ENCODE measurements at places on chromosomes 4 and X.

- no peak for DNase-seq
Observed at GRCh38 chrX:68049466-68049865, 383.8 kb downstream of the OPHN1 start.

DNA sequence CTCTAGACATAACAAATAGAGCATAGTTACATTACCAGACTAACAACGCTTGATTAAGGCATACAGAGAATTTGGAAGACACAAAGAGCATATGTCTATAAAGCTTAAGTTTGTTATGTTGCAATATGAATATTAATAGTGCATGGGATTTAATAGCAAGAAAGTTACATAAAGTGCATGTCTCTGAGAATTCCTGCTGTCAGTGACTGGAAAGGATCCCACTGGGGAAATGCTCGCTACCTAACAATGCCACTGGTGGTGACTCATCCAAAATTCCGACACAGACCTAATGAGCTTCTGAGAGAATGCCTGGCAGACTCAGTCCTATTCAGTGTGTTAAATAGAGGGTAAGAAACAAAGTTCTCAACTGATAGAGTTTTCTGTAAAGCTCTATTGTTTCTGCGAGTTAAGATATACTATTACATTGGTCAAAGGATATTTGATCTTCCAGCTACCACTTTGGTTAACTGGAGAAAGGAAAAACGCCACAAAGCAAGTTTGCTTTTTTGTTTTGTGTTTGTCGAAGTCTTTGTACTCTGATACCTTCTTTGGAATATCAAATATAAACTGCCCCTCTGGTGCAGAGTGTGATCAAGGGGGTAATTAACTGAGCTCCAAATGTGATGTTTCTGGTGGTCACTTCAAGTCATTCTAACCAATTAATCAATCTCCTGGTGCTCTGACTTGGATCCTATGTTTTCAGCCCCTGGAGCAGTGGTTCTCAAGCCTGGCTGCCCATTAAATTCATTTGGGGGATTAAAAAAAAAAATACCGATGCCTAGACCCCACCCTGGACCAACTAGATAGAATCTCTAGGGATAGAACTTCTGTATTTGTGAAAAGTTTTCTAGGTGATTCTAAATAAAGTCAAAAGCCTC is 107.9 kb downstream of the PALLD start:
- no peak for DNase-seq

DNA sequence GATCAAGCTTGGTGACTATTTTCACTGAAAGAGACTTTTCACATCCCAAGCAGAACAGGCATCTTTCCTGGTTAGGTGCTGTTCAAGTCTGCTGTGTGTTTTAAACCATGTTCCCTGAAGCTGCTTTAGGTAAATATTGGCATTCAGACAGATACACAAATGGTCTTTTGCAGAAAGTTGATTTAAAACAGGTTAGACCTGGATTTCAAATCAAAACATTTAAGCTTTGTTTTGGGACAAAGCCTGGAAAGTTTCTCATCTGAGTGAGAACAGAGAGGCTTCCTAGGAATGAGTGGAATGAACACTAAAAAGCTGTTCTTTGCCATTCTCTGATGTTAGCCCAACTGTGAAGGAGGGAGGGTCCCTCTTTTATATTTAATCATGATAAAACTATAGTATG is 10.1 kb downstream of the ANXA3 start:
- no peak for DNase-seq

DNA sequence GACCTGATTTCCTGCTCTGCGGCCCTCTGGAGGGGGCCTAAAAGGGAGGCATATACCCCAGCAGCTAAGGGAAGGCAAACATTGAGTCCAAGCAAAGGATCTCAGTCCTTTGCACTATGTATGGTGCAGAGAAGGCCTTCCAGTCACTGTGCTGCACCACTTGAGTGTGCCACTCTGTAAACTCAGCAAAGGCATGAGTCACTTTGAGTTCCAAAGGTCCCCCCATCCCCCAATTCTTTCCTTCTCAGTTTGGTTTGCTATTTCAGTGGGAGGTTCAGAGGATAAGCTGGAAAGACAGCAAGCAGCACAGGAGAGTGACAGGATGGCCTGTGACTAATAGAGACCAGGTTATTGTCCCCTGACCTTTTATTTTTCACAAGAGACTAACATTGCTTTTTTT is 131.3 kb downstream of the FHDC1 start:
- DNase-seq, result no peak

DNA sequence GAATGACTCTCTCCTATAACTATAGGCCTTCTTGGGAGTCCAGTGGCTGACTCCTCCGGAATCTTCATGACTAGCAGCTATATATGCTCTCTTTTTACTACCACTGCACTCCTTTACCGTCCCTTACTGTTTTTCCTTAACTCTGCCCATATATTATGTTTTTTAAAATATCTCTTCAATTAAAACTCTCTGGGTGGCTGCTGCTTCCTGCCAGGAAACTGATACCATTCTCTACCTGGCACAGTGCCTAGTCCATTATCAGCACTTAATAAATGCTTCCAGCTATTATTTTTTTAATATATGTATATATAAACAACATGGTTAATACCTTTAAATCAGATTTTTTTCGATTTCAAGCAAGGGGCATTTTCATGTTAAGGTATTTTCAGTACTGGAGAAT is 136.6 kb upstream of the FAM47B start:
- DNase-seq, result no peak

- DNase-seq, result no peak
Observed at GRCh38 chrX:150486011-150486410, 82.4 kb upstream of the MTM1 start.

DNA sequence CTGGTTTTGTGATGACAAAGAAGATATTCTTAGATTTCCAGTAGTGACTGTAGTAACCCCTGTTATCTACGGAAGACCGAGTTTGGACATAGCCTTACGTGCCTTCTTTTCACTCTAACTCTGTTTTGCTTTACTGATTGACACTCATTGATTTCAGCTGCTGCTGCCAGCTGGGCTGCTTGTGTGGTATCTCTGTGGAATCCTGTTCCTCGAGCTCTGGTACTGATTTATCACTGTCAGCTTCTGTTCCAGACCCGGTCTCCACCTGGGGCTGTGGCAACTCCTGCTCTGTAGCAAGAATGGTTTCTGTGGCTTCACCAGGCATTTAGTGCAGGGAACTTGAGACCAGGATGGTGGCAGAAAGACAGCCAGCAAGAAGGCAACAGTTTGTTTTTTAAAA is 24.6 kb upstream of the LAP3 start:
- no peak for DNase-seq

DNA sequence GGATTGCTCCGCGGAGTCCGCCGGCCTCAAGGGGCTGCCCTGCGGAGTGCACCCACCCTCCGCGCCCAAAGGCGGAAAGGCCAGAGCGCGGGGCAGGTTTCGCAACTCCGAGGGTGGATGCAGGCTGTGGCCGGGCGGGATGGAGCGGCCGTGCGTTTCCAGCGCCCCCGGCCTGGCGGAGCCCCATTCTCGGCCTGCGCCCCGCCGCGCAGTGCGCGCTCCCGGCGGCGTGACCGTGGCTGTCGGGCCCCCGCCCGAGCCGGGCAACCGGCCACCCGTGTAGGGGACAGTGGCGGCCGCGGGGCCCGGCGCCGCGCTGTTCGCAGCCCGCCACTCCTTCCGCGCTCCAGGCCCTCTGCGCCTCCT is 331 bp downstream of the SETD7 start:
- no peak for DNase-seq

GRCh38 chr4:67343199-67343598 is 202.1 kb downstream of the CENPC start:
- no peak for DNase-seq

DNA sequence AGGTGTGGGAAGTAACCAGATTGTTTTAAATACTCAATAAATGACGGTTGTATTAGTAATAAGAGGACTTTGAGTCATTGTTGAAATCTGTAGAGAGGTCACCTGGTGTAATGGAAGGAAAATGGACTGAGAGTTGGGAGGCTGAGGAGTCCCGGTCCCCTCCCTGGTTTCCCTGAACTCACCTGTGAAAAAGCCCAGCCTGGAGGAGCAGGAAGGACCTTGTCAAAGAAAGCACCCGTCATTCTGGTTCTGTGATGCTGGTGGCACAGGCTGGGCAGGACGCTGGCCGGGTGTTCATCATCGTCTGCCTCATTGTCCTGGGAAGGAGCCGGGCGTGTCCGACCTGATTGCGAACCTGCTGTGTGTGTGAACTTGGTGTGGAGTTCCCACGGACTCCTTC is 70.8 kb downstream of the SORCS2 start:
- DNase-seq, result no peak

- no peak for DNase-seq
Observed at GRCh38 chr4:87971866-87972265, 3.6 kb upstream of the SPP1 start.

DNA sequence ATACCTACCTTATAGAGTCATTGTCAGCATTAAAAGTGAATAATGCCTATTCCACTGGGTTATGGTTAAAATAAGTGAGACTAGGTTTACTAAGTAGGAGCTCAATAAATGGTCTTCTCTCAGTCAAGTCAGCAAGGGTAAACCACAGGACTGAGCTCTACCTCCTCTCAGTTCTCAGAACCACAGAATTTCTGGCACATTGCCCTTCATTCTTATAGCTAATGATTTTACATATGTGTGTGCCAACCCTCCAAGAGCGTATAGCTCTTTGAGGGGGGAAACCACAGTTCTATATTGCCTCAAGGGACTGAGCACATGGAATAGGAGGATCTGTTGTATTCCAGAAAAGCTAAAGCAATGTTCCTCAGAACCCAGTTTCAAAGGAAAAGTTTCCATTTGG is 124.8 kb downstream of the ATG4A start:
- DNase-seq, result no peak

- no peak for DNase-seq
Observed at GRCh38 chrX:152892999-152893891, 4.6 kb upstream of the ZNF185 start.

DNA sequence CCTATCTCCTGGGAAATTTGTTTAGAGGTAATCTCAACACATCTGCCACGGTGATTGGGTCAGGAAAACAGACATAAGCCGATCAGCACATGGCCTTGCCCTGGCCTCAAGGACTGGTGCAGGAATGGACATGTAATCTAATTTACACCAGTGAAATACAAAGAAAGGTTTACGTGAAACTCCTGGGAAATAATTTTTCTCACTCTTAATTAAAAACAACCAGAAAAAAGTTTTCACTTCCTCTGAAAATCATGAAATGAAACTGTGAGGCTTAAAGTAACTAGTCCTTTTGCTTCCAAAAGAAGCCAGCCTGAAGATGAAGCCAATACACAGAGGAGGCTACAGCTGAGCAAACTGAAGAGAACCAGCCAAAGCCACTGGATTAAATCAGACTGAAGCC is 154.1 kb upstream of the FAM241A start:
- DNase-seq, result no peak

GRCh38 chrX:151734446-151734845 is at the start of gene CNGA2:
CNGA2 (plus strand) TSS chrX:151734746; CDS start chrX:151738484, 3,738 bp downstream.
- DNase-seq, result no peak

DNA sequence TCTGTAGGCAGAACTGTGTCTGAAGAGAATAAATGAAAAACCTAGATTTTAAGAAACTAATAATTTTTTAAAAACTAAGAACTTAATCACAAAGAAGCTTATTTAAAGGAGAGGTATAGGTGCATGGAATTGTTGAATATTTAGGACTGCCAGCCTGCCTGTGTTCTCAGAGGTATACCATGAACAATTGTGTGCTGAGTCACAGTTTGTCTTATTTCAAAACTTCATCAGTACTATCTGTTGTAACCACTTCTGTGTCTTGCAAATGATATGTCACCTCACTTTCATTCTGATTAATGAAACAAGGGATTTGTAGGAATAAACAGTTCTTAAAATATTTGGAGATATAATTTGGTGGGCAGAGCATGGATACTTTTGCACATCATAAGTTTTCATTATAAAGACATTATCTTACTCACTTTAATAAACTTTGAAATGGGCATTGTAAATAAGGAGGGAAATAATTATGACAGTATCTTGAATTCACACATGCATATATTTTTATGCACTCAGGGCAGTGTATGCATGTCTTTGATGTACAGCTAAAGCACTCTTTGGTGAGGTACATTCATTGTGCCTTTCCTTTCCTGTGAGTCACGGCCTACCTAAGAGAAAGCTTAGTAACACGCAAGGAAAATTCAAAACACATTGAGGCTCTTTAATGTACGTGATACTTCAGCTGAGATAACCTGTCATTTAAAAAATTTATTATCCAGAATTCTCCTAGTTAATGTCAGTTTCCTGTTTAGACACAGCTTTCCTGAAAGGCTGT is 31.7 kb downstream of the STOX2 start:
- no peak for DNase-seq

DNA sequence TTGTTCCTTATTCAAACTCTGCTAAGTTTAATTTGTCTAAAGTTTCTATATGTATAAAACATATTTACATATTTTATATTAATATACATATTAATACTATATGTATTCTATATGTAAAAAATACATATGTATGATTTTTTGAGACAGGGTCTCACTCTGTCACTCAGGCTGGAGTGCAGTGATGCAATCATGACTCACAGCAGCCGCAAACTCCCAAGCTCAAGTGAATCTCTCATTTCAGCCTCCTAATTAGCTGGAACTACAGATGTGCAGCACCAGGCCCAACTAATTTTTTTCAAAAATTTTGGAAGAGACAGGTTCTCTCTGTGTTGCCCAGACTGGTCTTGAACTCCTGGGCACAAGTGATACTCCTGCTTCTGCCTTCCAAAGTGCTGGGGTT is 684.9 kb downstream of the TRAM1L1 start:
- no peak for DNase-seq

GRCh38 chr4:36747277-36748129 is 466.1 kb downstream of the DTHD1 start:
- no peak for DNase-seq

GRCh38 chr4:1786544-1787362 is 6.3 kb upstream of the FGFR3 start:
- DNase-seq, result no peak

GRCh38 chr4:81723019-81723884 is 251.5 kb upstream of the RASGEF1B start:
- no peak for DNase-seq

DNA sequence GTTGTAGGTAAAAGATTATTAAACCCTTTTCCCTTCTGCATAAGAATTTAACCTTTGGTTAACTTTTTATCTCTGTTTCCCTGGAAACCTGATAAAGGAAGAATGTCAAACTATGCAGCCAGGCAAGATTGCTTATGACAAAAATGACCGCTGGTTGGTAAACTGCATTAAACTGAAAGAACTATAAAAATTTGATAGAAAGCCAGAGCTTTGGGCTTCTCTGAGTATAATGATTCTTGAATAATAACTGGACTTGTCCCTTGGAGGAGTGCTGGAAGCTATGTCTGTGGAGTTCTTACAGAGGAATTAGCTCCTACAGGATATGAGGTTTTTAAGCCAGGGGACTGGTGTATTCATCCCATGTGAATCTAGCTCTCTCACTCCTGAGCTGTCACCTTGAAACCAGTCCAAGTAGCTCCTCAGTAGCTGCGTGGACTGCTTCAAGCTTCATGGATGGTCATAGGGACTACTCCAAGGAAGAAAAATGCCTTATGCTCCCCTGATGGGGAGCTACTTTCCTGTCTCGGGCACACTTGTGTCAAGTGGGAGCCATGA is 52.0 kb downstream of the RASL11B start:
- no peak for DNase-seq

All from left renal pelvis (tissue), 4 donors.